ENCODE measurements at places on chromosomes 3 and 15.

DNA sequence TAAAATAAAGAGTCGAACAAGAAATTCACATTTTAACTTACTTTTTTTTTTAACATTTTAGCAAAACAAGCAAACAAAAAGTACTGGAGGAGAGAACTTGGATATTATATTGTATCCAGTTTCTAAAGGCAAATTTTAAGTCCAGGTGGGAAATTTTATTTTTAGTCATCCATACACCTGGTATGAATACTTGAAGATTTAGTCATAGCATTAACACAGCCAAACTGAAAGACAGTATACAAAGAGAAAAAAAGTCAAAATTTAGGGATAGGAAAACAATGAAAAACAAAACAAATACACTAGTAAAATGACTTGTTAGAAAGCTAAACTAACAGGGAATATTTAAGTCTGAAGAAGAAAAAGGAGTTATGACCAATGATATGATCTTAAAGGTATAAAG is 69.1 kb downstream of the PROS1 start:
- DNase-seq: no peak

- no peak for DNase-seq
These were observed 215.2 kb upstream of the PRICKLE2 start for GRCh38 chr3:64440498-64440897.

DNA sequence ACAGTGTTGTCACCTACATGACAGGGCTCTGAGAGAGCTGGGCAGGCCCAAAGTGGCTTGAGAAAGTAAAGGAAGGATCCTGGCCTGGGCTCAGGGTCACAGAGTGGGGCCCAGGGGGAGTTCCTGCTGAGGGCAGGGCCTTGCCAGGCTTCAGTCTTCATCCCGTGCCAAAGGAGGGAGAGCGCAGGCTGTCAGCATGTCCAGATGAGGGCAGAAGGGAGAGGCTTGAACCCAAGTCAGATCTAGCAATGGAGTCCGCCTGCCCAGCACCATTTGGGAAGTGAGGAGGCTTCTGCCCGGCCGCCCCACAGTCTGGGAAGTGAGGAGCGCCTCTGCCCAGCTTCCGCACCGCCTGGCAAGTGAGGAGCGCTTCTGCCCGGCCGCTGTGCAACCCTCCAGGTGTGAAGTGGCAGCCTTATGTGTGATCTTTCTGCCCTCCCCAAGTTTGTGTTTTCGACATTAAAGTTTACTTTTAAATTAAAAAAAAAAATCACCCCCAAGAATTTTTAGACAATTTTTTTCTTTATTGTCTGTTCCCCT is 303.6 kb upstream of the PROK2 start:
- DNase-seq: no peak

- no peak for DNase-seq
These were observed 33.9 kb downstream of the FEM1B start for GRCh38 chr15:68311464-68311835.

DNA sequence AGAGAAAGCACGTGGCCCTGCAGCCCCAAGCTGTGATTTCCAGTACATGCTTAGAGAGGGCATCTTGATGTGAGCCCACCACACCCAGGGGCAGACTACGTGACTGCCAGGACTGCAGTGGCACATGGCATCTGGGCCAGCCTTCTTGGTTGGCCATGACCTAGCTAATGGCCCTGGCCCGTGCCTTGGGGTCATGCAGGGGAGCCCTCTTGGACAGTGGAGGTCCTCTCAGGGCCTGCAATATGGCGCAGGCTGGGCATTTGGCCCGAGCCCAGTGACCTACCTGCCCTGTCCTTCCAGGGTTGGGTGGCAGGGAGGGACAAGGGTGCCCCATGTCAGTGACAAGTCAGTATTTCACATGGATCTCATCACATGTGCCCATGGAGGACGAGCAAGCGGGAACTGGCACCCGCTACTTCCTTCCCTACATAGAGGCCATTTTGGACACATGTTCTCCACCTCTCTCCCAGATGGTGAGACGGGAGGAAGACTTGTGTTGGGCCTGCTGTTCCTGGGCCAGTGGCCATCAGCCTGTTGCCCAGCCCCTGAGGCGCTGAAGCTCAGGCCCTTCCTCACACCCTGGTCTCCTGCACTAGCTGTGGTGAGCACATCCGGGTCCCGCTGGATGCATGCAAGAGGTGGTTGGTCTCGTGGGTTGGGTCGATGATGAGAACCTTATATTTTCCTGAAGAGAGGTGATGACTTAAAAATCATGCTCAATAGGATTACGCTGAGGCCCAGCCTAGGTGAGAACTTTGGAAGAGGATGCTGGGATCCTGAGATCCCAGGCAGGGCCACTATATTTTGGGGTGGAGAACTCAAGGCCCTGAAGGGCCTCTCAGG is 195.6 kb downstream of the UBE3A start:
- no peak for DNase-seq

DNA sequence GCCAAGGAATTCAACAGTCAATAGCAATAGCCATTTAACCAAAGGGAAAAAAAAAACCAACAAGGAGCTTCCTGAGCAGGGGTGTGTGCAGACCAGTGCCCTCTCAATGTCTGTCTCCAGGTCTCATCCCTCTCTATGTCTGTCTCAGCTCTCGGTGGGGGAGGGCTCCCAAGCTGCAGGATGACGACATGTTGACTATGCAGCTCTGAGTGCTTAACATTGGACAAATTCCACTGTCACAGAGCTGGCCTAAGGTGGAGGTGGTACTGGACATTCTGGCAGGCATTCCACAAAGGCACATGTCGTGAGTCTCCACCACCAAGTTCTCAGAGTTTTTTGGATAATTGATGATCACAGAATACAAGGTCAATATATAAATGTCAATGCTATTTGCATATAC is 2.0 kb upstream of the CAPN7 start:
- DNase-seq: no peak

DNA sequence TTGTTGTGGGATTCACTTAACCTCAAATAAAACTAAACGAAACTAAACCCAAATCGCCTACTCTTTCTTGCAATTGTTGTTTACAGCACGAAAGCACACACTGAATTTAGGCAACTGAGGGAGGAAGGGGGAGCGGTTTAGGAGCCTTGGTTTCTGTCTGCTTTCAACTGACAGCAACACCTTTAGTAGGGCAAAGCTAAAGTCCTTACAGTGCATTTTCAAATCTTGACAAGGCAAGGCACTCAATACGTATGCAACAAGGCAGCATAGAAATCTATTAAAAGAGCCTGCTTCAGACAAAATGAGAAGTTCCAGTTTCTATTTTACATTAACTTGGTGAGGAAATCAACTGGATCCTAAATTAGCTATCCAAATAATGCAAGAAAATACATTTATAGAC is 174.6 kb downstream of the CHST2 start:
- DNase-seq: no peak

All from stimulated activated CD4-positive, alpha-beta T cell treated with anti-CD3 and anti-CD28 coated beads, Interleukin-2, amount 100 ng/mL, for 48 hours (primary cell).